Stimulated activated CD8-positive, alpha-beta memory T cell treated with anti-CD3 and anti-CD28 coated beads, Interleukin-2, amount 100 ng/mL, for 1 hour (primary cell): ENCODE measurements at places on chromosomes 1 and 21.
A peak's percentile ranks its signal among the peaks of the same experiment; 100 is the strongest.

GRCh38 chr1:223256034-223256433 is 107.9 kb downstream of the SUSD4 start:
- DNase-seq, result no peak

GRCh38 chr1:229710746-229711145 is 84.7 kb downstream of the URB2 start:
- DNase-seq, result no peak

GRCh38 chr1:172185996-172186395 is 234.5 kb upstream of the C1orf105 start:
- no peak for DNase-seq

DNA sequence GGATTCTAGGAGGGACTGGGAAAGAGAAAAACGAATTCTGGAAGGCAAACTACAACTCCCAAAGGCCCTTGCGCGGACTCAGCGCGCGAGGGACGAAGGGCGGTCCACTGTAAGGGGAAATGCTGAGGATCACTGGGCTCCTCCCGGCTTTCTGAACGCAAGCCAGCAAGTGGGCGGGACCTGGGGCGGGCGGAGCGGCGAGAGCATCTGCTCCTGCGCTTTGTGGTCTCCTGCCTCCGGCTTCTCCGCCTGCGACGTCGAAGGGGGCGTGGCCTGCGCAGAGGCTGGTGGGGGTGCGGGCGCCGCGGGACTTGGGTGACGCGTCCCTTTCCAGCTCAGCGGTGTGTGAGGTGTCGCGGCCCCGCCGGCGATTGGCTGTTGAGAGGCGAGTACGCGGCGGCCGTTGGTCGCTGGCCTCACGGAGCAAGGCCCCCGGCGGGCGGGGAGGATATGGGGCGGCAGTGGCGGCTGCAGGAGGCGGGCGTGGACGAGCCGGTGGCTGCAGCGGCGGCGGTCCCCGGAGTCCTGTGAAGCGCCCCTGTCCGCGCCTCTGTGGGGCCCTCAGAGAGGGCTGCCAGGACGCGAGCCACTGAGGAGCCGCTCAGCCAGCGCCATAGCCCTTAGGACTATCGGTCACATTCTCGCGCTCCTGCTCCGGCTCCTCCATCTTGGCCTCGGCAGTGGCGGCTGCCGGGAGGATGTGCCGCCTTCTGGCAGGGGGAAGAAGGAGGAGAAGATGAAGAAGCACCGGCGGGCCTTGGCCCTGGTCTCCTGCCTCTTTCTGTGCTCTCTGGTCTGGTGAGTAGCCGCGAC is at the start of gene SUCO:
Gene SUCO, plus strand, starts transcription at position 451 of the 813 bp plus-strand sequence. Its CDS starts 286 bp downstream, at position 737.
- DNase-seq, result peak; percentile 99

GRCh38 chr1:224579526-224579925 is 36.6 kb upstream of the CNIH3 start:
- DNase-seq, result no peak

GRCh38 chr1:237794071-237794470 is 96.7 kb downstream of the ZP4 start:
- DNase-seq, result no peak

- no peak for DNase-seq
These were observed 115.2 kb downstream of the LRRC40 start for GRCh38 chr1:70090141-70090540.

GRCh38 chr21:36955783-36956182 is 10.7 kb downstream of the HLCS start:
- no peak for DNase-seq

DNA sequence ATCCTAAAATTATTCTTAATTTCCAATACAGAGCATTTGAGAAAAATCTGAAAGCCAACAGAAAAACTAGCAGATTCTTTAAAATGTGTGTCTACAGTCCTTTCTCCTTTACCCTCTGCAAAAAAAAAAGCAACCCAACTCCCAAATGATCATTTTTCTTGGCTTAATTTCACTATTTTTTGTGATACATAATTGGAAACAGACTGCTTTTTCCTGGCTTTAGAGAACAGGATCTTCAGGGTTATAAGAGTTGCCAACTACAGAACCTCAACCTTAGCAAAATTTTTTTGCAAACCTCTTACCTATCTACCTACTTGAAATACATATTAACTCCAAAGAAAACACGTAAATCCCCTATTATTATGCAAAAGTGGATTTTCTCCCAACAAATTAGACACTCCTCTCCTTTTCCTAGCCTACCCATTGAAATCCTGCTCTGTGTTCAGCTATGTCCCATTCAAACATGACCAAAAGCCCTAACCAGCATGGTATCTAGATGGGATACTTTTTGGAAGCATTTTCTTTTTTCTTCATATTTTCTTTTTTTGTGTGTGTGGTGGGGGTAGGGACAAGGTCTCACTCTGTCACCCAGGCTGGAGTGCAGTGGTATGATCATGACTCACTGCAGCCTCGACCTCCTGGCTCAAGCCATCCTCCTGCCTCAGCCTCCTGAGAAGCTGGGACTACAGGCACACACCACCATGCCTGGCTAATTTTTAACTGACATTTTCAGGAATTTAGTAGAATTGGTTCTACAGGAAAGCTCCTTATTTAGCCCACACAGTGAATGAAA is 9.0 kb downstream of the TGFBR3 start:
- no peak for DNase-seq

DNA sequence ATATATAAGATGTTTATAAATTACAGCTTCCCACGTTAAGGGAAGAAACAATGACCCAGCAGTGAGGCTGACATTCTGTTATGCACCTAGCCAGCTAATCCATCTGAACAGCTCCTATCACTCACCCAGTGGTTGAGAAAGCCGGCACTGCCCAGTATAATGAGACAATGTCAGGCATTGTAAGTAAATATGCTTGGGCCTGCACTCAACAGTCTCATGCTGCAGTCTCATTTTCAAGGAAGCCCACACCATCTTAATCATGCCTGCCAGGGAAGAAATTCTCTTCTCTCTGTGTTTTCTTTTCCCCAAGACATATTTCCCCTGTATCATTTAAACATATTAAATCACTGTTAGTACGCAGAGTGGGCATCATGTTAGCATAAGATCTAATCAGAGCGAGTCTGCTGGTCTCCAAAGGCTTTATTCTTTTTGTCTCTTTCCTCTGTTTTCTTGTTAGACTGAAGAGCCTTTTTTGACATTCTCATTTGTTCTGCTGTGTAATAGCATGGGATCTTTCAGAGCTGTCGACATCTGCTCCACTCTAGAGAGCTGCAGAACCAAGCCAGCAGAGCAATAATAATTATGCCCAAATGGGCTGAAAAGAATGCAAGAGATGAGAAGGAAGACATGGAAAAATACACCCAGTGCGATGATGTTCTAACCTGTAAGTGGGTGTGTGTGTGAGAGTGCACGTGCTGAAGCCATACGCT is 67.6 kb upstream of the SLC22A15 start:
- DNase-seq, result no peak

DNA sequence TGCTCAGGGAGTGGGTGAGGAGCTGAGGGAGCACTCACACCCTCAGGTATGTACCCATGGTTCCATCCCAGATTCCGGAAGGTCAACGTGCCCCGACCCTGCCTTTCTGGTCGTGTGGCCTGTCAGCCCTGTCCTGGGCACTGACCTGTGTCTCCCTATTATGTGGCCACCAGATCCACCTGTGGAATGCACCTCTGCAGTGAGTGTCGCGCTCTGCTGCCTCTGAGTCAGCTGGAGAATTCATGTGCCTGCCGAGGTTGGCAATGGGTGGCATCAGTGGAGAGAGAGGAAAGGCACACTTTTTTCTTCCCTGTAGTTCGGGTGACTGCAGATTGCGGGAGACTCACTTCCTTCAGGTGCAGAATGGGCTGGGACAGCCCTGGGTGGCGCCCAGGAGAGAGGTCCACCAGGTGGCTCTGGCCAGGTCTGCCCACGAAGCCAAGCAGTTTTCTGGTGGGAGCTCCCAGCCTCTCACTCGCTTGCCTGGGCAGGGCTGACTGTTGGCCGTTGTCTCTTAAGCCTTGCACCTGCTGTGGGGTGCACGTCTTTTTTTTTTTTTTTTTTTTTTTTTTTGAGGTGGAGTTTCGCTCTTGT is 176.1 kb upstream of the TMEM51 start:
- DNase-seq, result no peak

GRCh38 chr1:226255380-226255779 is 31.9 kb downstream of the MIXL1 start:
- DNase-seq, result no peak

GRCh38 chr1:103265551-103265950 is 157.2 kb upstream of the COL11A1 start:
- DNase-seq, result no peak

DNA sequence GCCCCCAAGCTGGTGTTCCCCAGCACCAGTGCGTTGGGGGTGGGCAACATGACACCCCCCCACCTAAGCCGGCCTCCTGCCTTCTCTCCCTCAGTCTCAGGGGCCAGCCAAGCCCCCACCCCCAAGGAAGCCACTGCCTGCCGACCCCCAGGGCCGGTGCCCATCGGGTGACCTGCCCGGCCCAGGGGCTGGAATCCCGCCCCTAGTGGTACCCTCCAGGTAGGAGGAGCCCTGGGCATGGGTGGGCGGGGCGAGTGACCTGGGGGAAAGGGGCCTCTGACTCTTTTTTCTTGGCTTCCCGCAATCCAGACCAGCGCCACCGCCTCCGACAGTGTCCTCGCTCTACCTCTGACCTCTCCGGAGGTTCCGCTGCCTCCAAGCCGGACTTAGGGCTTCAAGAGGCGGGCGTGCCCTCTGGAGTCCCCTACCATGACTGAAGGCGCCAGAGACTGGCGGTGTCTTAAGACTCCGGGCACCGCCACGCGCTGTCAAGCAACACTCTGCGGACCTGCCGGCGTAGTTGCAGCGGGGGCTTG is 1.3 kb upstream of the EFNA4 start:
- no peak for DNase-seq

DNA sequence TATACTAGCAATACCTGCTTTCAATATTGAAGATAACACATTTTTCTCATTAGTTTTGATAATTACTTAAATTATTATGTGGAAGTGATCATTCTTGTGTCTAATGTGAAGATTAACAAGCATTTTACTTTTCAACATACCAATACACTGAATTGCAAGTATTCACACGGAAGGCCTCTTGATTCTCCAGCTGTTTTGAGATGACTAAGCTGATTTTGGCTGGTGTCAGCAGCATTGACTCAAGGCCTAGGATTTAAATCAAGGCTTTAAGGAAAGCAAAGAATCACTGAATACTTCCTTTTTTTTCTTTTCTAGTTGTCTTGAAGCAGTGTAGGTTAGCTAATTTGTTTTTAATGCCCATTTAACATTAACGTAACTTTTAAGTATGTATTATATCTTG is 373.7 kb downstream of the SRGAP2C start:
- no peak for DNase-seq

DNA sequence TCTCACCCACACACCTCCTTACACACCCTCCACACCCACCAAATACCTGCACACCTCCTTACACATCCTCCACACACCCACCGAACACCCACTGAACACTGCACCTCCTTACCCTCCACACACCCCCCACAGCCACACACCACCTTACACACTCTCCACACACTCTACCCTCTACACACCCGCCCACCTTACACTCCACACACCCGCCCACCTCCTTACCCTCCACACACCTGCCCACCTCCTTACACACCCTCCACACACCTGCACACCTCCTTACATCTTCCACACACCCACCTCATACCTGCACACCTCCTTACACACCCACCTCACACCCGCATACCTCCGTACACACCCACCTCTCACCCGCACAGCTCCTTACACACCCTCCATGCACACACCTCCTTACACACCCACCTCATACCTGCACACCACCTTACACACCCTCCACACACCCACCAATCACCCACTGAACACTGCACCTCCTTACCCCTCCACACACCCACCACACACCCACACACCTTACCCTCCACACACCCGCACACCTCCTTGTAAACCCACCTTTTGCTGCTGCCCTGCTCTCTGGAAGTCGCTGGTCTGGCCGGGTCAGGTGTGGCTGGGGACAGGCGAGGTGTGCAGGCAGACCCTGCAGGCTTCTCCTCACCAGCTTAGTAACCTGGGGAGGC is 38.5 kb downstream of the COQ8A start:
- DNase-seq, result no peak

- DNase-seq, result no peak
These were observed 17.3 kb upstream of the TMEM39B start for GRCh38 chr1:32055416-32055815.

DNA sequence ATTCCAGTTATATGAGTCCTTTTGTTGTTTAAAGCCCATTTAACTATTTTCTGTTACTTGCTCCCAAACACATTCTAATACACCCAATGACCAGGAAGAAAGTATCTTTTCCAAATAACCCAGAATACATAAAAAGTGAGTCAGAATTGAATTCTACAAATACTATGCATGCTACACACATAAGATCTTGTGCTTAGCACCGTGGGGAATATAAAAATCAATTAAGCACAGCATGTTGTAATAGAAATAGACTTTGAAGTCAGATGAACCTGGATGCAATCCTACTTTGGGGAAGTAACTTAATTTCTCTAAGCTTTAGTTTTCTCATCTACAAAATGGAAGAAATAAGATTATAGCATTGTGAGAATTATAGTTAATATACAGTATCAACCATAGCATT is 40.5 kb upstream of the MUTYH start:
- no peak for DNase-seq
